ENCODE measurements at places on chromosomes 5 and 9. TPM values are rescaled to one million over a fixed set of nuclear protein-coding genes. Genes with fewer than 3 reads are reported as not detected.

Gene SH2D3C
- total RNA-seq = 22.4 TPM

Gene ZNF189
- total RNA-seq = 31.7 TPM

Gene PCDHB5
- total RNA-seq = 13.4 TPM

Gene NDST1
- total RNA-seq = 88.0 TPM

Gene IL3
- total RNA-seq = not detected

Gene HK3
- 11.3 TPM for total RNA-seq

Gene TAF1L
- not detected for total RNA-seq
